Stimulated activated CD8-positive, alpha-beta memory T cell treated with anti-CD3 and anti-CD28 coated beads, Interleukin-15, amount 100 ng/mL, for 48 hours (primary cell): ENCODE measurements at places on chromosomes 16 and 17.

- DNase-seq = no peak
These were observed 1.5 kb upstream of the BAIAP3 start for GRCh38 chr16:1331712-1332617.

DNA sequence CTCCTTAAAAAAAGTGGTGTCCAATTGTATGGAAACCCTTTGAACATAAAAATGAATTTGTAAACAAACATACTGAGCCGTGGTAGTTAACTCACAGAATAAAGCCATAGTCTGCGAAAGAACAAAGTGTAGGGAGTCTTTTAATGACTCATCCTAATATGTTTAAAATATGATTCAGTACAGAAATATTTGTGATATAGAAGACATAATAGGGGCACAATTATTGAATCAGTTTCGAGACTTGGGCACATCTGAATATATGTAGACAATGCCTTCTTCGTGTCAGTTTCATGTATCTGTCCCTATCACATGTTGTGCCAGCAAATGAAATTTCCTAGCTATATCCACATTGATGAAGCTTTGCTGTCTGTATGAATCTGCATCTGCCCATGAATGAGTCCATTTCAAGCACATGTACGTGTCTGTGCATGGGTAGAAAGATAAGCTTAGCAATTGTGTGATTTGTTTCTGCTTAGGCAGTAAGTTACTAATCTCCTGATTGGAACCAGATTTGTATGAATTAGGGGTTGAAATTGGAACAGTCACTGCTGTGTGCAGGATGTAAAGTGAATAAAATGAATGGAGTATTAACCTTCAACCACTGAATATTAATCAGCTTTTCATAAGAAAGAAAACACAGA, 112.5 kb upstream of the SOX9 start:
- DNase-seq = no peak

- no peak for DNase-seq
These were observed 263.8 kb upstream of the TNRC6C start for GRCh38 chr17:77694391-77695363.

DNA sequence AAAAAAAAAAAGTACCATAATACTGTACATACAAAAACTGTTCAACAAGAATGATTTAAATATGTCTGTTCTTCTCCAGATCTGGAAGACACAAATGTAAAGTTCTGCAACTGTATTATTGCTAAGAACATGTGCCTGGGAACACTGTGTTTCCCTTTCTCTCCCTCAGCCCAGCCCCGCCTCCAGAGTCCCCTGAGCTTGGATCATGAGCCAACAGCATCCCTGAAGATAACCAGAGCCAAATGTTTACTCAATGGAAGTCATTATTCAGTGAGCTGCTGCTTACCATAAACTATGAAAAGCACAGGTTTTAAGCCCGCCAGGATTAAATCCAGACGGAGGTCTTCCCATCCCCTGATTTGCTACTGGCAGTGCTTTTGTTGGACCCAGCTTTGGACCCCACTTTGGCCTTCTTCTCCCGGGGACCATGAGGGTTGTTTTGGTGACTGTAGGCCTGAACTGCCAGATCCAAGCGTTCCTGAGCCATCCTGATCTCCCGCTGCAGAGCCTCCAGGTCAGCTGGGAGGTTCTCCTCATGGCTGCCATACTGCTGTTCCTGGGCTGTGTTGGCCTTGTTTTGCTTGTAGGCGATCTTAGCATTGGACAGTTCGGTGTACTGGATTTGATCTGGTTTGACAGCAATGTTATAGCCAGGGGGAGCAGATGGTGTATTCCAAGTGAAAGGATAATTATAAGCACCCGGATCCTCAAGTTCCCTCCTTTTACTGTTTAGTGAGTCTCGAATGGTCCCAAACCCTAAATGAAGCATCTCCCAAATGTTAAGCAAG, 25.6 kb downstream of the GJC1 start:
- no peak for DNase-seq

- DNase-seq = no peak
These were observed 20.0 kb downstream of the CLUAP1 start for GRCh38 chr16:3520841-3521240.

- DNase-seq = no peak
These were observed 23.4 kb upstream of the SSTR2 start for GRCh38 chr17:73141411-73141810.

DNA sequence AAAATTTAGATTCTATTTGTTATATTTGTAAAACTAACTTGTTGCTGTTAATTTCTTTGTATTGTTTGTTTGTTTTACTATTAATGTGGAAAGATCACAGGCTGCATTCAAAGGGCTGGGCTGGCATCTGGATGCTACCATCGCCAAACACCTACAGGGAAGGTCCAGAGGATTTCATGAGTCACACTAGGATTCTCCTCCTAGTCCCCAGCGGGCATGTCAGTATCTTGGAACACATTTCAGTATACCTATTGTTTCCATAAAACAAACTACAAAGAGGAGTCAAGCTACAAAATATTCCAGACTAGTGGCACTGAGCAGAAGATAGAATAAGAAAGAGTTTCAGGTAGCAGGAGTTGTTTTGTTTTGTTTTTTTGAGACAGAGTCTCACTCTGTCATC, 55.3 kb downstream of the NOG start:
- no peak for DNase-seq

DNA sequence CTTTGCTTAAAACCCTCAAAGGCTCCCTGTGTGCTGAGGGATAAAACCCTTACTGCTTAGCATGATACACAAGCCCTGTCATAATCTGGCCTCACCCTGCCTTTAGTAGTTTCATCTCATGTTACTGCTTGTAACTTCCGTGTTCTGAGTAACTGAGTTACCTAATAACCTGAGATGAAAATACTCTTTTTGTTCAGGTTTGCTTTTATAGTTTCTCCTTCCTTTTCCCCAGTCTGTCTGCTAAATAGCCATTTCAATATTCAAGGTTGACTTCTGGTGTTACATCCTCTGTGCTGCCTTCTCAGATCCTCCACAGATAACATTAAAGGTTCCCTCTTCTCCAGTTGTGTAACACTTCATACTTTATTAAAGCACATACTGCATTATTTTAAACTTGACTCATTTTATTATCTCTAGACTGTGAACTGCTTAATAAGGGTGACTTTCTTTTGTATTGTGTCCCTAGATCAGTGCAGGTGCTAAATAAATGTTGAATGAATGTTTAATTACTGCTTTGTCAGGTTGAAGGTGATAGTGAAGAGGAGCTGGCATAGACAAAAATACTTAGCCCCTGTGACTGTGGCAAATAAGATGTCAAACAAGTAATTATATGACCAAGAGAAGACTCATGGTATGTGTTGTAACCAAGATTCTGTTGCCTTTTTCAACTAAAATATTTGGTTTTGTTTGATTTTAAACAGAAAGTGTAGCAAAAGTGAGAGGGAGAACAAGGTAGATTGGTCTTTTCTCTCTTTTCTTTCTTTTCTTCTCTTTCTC, 47.8 kb downstream of the NFAT5 start:
- no peak for DNase-seq

DNA sequence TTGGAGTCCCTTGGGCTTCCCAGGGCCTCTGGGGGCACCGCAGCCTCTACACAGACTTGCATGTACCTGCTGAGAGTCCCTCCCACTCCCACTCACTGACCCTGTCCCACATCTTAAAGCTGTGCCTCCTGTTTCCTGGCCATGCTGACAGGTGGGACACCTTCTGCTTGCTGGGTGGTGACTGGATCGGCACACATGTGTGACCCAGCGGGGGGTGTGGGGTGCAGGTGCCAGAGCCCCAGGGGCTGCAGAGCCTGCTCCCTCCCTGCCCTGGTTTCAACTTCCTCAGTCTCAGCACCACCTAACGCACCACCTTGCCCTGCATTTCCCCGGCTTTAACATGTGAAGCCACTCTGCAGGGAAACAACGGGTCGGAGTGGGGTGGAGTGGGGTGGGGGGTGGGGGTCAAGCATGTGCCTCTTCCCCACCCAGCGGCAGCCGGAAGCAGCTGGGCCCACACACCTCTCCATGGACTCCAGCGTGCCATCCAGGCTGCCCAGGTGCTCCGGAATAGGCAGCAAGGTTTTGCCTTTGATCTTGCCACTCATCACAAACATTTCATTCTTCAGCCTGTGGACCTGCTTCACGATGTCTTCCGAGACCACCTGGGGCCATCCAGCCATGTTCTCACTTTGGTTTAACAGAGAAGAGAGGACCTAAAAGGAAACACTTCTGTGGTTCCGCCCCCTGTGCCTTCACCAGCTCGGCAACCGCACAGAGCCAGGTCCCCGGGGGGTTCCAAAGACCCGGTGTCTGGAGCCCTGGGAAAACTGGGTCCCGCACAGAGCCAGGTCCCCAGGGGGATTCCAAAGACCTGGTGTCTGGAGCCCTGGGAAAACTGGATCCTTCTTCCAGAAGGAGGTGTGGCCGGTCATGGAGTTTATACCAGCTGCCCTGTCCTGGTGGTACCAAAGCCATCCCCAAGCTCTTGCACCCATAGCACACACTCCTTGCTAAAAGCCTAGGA, 4.7 kb downstream of the DNAH17 start:
- no peak for DNase-seq

DNA sequence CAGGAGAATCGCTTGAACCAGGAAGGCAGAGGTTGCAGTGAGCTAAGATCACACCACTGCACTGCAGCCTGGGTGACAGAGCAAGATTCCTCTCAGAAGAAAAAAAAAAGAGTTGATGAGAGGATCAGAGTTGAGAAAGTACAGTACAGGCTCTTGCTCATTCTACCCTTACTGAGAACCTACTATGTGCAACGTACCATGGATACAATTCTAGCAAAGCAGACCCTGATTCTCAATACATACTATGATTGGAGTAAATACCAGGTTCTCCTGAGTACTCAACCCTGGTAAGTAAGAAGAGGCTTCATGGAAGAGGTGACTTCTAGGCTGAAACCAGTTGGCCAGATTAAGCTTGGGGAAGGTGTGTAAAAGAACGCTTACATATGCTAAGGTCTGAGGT, 1.2 kb downstream of the RFFL start:
- no peak for DNase-seq

- DNase-seq = no peak
These were observed 19.5 kb downstream of the LYRM1 start for GRCh38 chr16:20920091-20920490.

DNA sequence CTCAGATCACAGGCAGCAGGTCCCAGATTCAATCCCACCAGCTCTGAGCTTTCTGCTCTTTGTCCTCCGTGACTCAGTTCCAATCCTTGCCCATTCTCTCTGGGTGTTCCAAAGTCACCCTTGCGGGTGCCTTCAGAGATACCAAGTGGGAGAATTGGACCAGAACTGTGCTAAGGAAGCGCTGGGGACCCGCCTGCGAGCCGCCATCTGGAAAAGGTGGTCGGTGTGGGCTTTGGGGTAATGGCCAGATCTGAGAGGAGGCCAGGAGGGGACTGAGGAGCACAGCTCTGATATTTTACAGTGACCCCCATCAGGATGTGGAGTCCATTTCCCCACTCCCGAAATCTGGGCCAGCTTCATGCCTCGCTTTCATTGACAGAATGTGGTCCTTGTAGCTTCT, 152.6 kb downstream of the SDK2 start:
- no peak for DNase-seq

GRCh38 chr17:48612854-48613691, 2.0 kb downstream of the HOXB8 start:
- DNase-seq = no peak

DNA sequence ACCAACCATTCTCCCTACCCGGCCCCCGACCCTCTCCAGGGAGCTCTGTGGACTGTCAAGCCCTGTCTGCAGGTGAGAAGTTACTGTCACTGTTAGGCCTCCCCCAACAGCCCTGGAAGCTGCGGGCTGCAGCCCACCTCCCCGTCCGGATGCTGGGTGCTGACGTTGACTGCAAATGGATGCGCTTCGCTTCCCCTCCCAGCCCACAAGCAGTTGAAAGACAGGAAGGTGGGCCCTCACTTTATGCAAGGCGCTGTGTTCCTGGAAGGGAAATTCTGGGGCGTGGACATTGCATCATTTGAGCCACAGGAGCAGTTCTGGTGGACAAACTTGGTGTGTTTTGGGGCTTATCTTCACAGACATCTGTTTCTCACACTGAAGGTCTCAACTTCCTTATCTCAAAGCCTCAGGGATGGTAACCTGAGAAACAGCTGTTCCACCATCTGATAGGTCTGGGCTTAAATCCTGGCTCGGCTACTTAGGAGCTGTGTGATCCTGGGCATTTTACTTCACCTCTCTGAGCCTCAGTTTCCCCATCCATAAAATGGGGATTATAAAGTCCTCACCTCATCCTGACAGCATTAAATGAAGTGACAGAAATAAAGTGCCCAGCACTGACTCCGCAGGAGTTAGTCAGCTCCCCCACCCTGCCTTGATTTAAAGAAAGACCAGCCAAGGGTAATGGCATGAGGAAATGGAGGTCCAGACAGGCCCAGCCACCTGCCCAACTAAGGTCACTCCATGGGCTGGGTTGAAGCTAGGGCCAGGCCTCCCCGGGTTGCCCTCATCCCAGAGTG, 4.6 kb upstream of the DRC7 start:
- peak; percentile 14 for DNase-seq

GRCh38 chr16:13042291-13042685, 140.9 kb downstream of the SHISA9 start:
- DNase-seq = no peak

GRCh38 chr17:50919321-50920040, 53.3 kb upstream of the TOB1 start:
- DNase-seq = peak; percentile 71

- DNase-seq = no peak
These were observed 4.9 kb upstream of the SOX9 start for GRCh38 chr17:72115781-72116525.

- DNase-seq = no peak
These were observed 21.1 kb downstream of the RARA start for GRCh38 chr17:40329839-40330794.

DNA sequence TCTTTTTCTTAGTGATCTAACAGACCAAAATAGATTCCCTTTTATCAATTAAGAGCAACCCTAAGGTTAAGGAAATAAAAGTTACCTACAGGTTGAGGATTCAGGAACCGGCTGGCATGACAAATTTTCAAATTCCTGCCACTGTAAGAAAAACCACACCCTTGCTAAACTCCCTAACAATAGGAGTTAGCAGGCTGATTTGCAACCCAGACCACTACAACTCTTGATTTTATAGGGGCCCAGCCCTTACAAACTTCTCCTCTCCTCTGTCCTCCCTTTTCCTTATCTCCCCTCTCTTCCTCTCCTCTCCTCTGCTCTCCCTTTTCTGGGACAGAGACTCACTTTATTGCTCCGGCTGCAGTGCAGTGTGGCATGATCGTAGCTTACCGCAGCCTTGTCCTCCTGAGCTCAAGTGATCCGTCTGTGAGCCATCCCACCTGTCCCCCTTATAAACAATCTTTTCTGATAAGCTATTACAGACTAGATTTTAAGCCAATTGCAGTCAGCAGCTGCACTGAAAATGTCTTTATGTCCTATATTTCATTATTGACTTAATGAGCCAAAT, 418.9 kb downstream of the CDH8 start:
- DNase-seq = no peak

GRCh38 chr16:49520492-49521038, 147.0 kb downstream of the C16orf78 start:
- no peak for DNase-seq

GRCh38 chr17:61351745-61352407, 47.8 kb upstream of the TBX2 start:
- DNase-seq = no peak
